ENCODE measurements at places on chromosomes 2 and 18.
A peak's percentile ranks its signal among the peaks of the same experiment; 100 is the strongest.

- no peak for DNase-seq
These were observed 158.2 kb downstream of the SRBD1 start for GRCh38 chr2:45452866-45453265.

DNA sequence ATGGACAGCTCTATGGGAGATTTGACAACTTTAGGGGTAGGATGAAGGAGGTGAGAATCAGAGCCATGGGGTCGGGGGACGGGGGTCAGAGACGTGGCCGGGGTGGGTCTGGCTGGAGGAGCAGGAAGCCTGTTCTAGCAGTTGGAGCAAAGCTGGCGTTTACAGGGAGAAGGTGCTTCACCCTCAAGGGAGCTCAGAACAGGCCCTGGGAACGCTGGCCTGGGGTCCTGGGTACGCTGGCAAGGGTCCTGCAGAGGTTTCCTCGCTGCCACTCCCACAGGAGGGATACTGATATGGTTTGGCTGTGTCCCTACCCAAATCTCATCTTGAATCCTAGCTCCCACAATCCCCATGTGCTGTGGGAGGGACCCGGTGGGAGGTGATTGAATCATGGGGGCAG, 205.0 kb upstream of the ARL4C start:
- no peak for DNase-seq

- peak; percentile 18 for DNase-seq
These were observed 665.4 kb downstream of the BCL11A start for GRCh38 chr2:59888015-59888414.

GRCh38 chr2:44955593-44956392, 14.3 kb downstream of the SIX3 start:
- DNase-seq = peak; percentile 79

DNA sequence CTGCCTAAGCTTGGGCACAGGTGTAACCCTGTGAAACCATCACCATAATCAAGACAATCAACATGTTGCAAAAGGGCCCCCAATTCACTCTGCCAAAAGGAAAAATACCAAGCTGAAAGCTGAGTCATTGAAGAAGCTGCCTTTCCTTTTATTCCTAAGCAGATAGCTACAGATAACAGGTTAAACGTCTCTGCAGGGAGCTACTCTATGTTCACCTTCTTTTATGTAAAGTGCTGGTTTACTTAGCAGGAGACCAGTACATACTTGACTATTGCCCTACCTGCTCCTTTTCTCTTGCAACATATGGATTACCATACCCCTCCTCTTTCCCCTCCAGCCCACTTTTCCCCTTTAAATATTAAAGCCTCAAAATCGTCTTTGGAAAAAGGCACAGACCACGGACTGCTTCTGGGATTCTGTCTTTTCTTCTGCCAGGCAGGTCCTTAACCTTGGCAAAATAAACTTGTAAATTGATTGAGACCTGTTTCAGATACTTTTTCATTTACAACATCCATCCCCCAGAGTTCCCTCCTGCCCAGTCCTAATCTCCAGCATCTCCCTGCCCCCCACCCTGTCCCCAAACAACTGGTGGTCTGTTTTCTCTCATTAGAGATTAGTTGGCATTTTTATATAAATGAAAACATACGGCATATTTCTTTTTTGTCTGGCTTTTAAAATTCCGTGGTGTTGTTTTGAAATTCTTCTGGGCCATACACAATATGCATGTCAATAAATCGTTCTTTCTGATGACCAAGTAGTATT, 37.8 kb upstream of the LDLRAD4 start:
- DNase-seq = no peak

GRCh38 chr2:67216103-67216502, 181.0 kb upstream of the ETAA1 start:
- DNase-seq = no peak

DNA sequence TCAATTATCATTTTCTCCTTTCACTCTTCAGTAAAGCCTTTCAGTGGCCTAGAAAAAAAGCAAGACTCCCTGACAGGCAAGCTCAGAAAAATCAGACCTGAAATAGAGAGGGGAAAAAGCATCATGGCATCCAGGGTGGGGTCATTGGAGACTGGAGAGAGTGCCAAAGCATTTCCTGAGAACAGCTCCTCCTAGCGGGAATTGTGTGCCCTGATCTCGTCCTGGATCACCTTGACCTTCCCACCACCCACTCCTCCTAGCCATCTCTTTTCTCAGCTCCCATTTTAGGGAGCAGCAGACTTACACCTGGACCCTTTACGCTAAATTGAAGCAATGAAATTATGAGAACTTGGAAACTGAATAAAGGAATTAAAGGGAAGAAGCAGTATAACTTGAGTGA, 176.6 kb downstream of the VWC2L start:
- DNase-seq = peak; percentile 27

DNA sequence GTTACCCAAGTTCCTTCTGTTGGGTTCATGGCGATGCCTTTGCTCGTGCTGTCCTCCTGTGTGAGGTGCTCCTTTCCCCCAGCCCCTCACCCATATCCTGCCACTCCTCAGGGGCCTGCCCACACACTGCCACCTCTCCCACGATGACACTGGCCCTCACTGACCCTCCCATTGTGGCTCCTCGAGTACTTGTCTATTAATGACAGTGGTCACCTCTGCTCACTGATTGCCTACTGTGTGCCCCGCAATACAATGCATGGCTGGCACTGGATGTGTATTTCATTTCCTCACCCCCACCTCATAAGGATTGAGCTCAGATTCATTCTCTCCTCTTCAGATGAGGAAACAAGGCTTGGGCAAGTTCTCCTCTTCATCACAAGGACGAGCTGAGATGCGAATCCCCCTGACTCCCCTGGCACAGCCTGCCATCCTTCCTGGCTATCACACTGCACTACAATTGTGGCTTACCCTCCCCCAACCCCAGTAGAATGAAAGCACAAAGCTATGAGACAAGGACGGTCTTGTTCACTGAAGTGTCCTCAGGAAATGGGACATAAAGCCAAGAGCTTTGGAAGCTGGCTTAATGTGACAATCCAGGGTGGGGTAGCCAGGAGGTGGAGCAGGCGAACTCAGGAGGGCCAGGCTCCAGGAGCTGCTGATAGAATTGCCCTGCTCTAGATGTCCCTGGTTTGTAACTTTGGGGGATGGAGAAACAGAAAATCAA, 93.9 kb upstream of the RAB12 start:
- DNase-seq = no peak

GRCh38 chr2:199261936-199262335, 195.8 kb downstream of the SATB2 start:
- no peak for DNase-seq

- DNase-seq = no peak
These were observed 28.3 kb downstream of the TCF4 start for GRCh38 chr18:55559739-55560138.

DNA sequence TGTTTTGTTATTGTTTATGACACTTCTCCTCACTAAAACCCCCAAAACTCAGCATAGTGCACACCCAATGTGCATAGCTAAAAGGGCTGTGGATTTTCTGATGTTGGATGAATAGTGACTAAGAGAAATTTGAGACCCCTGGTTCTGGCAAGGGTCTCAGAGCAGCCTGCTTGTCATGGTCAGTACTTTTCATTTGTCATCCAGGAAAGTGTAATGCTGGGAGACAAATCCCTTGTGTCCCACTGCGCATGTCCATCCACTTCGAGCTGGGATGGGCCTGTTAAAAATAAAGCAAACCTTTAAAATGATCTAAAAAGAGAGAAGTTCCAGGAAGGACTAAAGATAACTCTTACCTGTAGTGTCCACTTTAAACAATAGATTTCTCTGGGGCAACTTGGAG, 46.9 kb upstream of the LYPD1 start:
- no peak for DNase-seq

DNA sequence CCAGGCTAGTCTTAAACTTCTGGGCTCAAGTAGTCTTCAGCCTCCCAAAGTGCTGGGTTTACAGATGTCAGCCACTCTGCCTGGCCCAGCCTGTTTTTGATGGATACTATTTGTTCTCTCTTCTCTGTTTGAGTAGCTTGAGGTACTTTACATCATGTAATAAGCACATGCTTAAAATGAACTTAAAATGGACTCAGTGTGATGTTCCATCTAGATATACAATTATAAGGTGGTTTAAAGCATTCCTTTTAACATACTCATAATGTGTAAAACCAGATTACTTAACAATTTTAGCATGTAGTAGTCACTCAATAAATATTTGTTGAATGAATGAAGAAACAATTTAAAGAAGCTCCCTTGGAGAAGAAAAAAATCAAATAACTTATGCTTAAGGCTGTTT, 9.6 kb downstream of the PTPRM start:
- no peak for DNase-seq

DNA sequence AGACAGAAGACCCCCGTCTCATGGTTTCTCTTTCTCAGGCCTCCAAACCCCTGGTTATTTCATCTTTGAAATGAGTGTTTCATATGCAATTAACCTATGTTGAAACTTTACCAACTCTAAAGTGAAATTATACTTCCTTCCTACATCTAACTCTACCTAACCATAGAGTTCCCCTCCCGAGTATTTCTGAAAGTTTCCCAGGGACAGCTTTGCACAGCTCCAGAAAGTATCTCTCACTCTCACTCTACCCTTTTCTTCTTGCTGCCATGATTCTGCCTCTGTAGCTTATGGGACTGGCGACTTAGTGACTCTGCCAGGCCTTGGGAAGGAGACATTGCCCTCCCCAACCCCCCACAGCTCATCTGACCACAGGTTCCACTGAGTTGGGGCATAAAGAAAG, 107.9 kb downstream of the B3GNT2 start:
- peak; percentile 79 for DNase-seq

- DNase-seq = no peak
These were observed 364.4 kb downstream of the ZNF521 start for GRCh38 chr18:24987303-24988252.

DNA sequence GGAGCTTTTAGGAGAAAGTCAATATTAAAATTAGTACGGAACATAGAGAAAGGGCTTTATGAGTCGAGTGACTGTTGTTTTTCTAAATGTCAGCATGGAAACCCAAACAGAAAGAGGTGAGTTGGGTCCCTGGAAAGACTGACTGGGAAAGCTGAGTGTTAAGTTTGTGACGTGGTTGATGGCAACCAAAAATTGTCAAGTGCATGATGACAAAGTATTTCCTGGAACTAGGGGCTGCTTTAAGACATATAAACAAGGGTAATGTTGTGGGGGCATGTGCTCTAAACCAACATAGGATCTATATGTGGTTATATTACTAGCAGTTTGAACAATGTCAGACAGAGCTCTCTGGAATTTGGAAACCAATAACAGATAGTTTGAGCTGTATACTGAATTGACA, 50.9 kb upstream of the GPD2 start:
- no peak for DNase-seq

- peak; percentile 57 for DNase-seq
These were observed 542 bp downstream of the PGAP1 start for GRCh38 chr2:196925768-196926561.

All from NB4 (cell line).